ENCODE measurements at places on chromosomes 2 and 18. TPM values are rescaled to one million over a fixed set of nuclear protein-coding genes. Genes with fewer than 3 reads are reported as not detected.

DNA sequence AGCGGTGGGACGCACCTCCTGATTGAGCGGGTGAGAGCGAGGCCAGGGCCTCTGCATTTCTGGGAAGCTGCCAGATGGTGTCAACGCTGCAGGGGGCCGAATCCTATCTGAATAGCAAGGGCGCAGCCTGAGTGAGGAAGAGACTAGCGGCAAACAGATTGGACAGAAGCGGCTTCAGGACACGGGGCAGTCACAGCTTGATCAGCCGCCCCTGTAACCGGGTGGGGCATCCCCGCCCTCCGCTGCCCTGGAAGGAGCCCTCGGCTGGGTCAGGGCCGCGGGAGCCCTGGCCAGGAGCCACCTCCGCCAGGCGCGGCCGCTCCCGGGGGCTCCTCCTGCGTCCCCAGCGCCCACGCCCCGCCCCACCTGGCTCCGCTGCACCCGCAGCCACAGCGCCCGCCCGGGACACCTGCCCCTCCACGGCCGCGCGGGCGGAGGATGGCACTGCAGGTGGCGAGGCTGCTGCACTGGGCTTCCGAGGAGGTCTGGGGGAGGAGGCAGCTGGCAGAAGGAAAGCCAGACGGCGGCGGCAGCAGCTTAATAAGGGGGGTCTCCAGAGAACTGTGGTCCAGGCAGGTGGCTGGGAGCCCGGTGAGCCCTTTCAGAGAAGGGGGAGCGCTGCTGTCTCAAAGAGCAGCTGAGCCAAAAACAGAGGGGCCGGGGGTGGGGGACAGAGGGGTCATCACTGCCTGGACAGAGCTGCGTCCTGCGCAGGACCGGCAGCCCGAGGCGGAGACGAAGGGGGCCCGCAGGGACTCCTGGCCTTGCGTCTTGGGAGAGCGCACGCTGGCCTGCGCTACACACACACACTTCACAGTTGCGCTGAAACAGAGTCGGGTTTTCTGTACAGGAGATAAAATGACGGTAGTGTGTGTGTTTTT, 18.8 kb upstream of the SOX11 start:
- no peak for DNase-seq

Gene CYP1B1
- not detected for total RNA-seq

Gene SLC23A3
- total RNA-seq: 0.76 TPM

- no peak for DNase-seq
Measured at GRCh38 chr2:1973636-1974035, 229.3 kb upstream of the PXDN start.

Gene MAP3K19
- total RNA-seq: not detected

Gene LYG1
- total RNA-seq: 0.17 TPM

Gene LRRTM4
- 0.03 TPM for total RNA-seq

- DNase-seq: peak; percentile 68
Measured at GRCh38 chr2:11417946-11418585, 47.9 kb downstream of the E2F6 start.

Gene BOLL
- total RNA-seq: not detected

Gene CDH19
- not detected for total RNA-seq

- no peak for DNase-seq
Measured at GRCh38 chr2:113237604-113238160, 41.0 kb downstream of the PAX8 start.

DNA sequence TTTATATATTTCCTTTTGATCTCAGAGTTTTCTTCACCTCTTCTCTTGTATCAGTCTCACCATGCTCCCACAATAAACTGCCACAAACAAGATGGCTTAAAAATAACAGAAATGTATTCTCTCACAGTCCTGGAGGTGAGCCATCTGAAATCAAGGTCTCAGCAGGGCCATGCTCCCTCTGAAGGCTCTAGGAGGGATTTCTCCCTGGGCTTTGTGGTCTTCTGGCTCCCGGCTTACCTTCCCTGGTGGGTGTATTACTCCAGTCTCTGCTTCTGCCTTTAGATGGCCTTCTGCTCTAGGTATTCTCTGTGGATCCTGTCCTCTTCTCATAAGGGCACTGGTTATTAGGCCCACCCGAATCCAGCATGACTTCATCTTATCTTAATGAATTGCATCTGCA, 994.7 kb upstream of the POU3F3 start:
- no peak for DNase-seq

DNA sequence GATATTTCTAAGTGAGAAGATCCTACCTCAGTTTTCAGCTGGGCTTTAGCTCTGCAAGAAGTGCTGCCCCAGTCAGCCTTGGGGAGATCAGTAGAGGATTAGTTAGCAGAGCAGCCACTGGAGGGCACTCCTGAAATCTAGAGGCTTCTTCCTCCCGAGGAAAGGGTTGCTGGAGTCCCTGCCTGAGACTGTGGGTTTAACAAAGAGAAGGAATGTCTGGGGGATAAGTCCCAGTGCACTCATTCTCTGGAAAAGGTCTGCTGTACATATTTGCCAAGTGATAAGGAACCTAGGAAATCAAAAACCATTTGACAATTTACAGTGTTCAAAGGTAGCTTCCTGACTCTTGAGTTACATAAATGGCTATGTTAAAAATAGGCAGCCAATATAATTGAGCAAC, 207.2 kb downstream of the SLC8A1 start:
- peak; percentile 50 for DNase-seq
